Suppressor macrophage treated with lipopolysaccharide for 1 hour (primary cell): ENCODE measurements at places on chromosomes 6 and 20.

GRCh38 chr20:20415321-20415720, 47.4 kb downstream of the INSM1 start:
- peak; percentile 71 for DNase-seq

GRCh38 chr6:157101166-157101565, 222.2 kb downstream of the TMEM242 start:
- DNase-seq: no peak

DNA sequence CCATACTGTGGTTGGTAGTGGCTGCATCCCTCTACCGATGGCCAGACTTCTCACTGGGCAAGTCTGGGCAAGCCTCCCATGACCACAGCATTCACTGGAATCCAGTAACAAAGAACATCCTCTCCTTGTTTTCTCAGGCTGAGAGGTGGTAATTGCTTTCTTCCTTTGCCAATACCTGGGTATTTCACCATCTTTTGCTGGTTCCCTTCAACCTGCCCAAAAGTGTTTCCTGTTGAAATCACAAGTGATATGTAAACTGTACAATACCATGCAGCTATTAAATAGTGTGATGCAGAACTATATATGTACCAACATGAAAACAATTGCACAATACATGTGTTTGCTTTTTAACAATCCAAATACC, at the start of gene PTCHD4:
TSS of gene PTCHD4 (minus strand) at position 55 of the 364 bp plus-strand sequence. CDS start 42,240 bp downstream, outside the sequence.
- DNase-seq: no peak

DNA sequence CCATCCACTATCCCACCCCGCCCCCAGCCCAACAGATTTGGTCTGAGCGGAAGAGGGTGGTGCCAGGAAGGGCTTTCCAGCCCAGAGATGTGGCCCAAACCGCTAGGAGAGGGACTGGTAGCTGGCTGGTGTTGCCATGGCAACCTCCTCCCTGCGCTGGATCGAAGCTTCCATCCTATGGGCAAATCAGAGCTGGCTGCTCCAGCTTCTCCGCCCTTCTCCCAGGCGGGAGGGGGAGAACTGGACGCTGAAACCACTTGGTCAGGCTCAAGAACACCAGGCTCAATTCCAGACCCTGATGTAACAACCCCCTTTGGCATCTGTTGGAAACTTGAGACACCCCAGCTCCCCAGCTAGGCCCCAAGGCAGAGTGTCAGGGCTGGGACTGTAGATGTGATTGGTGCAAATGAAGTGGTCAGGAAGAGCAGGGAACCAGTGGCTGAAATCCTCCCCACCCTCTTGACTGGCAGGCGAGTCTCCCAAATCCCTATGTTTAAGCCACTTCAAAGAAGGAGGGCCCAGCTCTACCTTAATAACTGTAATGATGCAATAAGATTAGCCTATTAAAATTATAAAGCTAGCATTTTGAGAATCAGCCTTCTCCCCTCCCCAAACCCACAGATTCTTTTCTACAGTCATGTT, 4.2 kb downstream of the RIMS4 start:
- no peak for DNase-seq

DNA sequence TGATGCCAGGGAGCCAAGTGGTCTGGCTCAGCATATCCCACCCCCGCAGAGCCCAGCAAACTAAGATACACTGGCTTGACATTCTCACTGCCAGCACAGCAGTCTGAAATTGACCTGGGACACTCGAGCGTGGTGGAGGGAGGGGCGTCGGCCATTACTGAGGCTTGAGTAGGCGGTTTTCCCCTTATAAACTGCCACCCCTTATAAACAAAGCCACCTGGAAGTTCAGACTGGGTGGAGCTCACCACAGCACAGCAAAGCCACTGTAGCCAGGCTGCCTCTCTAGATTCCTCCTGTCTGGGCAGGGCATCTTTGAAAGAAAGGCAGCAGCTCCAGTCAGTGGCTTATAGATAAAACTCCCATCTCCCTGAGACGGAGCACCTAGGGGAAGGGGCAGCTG, 19.4 kb downstream of the TINAG start:
- DNase-seq: no peak

- no peak for DNase-seq
Measured at GRCh38 chr6:161027385-161027784, 35.8 kb downstream of the MAP3K4 start.

DNA sequence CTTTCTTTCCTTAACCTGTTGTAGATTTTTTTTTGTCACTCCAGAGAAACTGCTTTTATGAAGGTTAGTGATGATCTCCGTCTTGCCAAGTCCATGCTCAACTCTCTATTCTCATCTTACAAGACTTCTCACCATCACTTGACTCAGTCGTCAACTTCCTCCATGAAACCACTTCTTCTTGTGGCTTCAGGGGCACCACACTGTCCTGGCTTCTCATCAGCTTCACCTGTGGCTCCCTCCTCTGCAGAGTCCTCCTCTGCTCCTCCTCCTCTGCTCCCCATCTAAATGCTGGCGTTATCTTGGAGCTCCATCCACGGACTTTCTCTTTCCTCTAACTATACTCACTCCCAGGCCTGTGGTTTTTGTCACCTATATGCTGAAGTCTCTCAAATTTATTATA, 187.5 kb downstream of the BACH2 start:
- DNase-seq: no peak
